ENCODE measurements at places on chromosomes 13 and 19. TPM values are rescaled to one million over a fixed set of nuclear protein-coding genes. Genes with fewer than 3 reads are reported as not detected.
A peak's percentile ranks its signal among the peaks of the same experiment; 100 is the strongest.

GRCh38 chr19:48110350-48110966, at the start of gene PLA2G4C:
PLA2G4C (minus strand) TSS chr19:48110817; CDS start chr19:48106529, 4,288 bp downstream.
- peak; percentile 94 for DNase-seq

GRCh38 chr13:89205856-89206520, 1534.8 kb downstream of the SLITRK5 start:
- DNase-seq, result no peak

GRCh38 chr13:100954430-100955305, 280.1 kb upstream of the TMTC4 start:
- DNase-seq, result no peak

DNA sequence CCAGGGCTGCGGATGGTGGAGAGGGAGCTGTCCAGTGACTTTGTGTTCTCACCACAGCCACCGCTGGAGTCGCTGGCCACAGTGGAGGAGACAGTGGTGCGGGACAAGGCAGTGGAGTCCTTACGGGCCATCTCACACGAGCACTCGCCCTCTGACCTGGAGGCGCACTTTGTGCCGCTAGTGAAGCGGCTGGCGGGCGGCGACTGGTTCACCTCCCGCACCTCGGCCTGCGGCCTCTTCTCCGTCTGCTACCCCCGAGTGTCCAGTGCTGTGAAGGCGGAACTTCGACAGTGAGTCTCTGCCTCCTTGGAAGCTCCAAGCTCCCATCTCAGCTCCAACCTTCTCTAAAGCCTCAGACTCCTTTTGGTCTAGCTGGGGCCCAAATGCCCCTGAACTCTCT, 21.4 kb downstream of the PPP2R1A start:
- DNase-seq, result no peak

SRRM5 gene
- 0.55 TPM for polyA plus RNA-seq

Data from A549 (cell line).